Colonic mucosa (tissue), 4 donors: ENCODE measurements at places on chromosomes 1 and 21. TPM values are rescaled to one million over a fixed set of nuclear protein-coding genes. Genes with fewer than 3 reads are reported as not detected.

The CC2D1B gene
- 25.2 TPM for total RNA-seq

The KRTAP19-1 gene
- not detected for total RNA-seq

DNA sequence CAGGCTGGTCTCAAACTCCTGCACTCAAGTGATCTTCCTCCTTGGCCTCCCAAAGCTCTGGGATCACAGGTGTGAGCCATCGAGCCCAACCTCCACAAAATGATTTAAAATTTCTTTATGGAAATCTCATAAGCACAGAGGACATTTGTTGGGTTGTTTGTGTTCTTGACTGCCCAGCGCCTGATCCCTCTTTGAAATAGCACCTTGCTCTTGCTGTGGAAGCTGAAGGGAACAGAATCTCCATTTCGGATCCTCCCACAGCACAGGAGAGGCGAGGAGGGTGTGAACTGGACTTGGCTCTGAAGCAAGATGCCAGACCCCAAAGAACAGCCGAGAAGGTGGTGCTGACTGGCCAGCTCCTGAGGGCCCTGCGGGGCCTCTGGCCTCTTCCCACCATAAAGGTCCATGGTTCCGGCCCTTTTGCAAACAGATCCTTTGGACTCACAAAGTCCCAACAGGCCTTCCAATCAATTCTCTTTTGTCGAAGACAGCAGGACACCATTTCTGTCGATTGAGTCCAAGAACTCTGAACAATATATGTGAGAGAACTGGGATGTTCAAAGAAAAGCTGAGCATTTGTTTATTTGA is 45.6 kb upstream of the COA6 start:
- DNase-seq = no peak

DNA sequence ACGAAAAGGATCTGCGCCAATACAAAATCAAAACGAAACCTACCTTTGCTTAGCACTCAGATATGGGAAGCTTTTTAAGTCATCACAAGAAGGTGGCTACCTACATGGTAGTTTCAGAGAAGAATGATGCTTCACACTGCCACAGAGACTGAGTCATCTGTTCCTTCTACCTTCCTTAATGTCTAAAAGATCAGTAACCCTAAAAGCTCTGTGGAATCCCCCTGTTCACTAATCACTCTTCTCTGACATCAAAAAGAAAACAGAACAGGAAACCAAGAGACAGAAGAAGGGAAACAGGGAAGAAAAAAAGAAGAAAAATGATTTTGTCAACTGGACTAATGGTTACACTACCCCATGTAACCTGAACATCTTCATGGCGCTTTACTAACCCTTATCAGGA is 177.2 kb downstream of the SMYD3 start:
- no peak for DNase-seq

DNA sequence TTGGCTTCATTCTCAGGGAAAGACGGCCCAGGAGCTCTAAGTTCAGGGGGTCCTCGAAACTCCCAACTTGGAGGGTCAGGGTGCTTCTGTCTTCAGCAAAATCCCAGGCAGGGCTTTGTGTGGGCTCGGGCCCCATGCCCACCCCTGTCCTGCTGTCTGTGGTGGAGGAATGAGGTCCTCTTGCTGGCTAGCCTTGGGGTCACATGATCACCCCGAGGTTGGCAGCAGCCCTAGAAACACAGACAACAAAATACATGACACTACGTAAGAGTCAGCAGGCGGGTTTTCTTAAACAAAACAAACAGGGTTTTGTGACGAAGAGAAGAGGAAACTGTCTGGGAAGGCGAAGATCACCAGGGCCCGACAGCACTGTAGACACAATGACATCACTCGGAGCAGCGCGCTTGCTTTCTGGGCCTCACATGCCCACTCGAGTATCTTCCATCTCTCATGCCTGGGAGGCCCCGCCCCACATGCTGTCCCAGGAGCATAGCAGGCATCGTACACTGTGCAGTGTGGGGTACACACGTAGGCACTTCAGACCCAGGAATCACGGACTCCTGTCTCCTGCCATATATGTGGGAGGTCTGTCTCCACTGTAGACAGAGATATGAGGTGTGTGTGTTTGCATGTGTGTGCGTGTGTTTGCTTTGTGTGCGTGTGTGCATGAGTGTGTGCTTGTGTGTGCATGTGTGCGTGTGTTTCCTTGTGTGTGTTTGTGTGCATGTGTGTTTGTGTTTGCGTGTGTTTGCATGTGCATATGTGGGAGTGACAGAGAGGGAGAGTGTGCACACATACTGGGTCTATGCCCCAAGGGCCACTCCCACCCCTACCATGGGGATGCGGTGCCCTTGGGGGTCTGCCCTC is 94.7 kb downstream of the SIK1 start:
- no peak for DNase-seq
